Fibroblast of lung (primary cell): ENCODE measurements at places on chromosomes 6 and 20. TPM values are rescaled to one million over a fixed set of nuclear protein-coding genes. Genes with fewer than 3 reads are reported as not detected.

PRKN gene
- 4.6 and 5.6 TPM in 2 replicates for total RNA-seq

ADGB gene
- total RNA-seq = not detected in 2 replicates

SYCP2L gene
- under 0.01 and 0.26 TPM in 2 replicates for total RNA-seq

ZFP57 gene
- not detected in 2 replicates for total RNA-seq

CFB gene
- total RNA-seq = 62.9 and 87.1 TPM in 2 replicates

HLA-DQB1 gene
- total RNA-seq = not detected in 2 replicates

MROH8 gene
- 1.2 and 1.3 TPM in 2 replicates for total RNA-seq

CDC5L gene
- 22.5 and 23.9 TPM in 2 replicates for total RNA-seq

HMGN4 gene
- total RNA-seq = 90.4 and 111 TPM in 2 replicates

GJA1 gene
- 154 and 209 TPM in 2 replicates for total RNA-seq

C4B gene
- 19.0 and 43.9 TPM in 2 replicates for total RNA-seq

TCP11 gene
- 0.17 and 0.51 TPM in 2 replicates for total RNA-seq

HCRTR2 gene
- total RNA-seq = not detected in 2 replicates
